ENCODE measurements at places on chromosomes 3 and 15.

- DNase-seq = no peak
These were observed 78.4 kb upstream of the OSTN start for GRCh38 chr3:191120447-191121298.

DNA sequence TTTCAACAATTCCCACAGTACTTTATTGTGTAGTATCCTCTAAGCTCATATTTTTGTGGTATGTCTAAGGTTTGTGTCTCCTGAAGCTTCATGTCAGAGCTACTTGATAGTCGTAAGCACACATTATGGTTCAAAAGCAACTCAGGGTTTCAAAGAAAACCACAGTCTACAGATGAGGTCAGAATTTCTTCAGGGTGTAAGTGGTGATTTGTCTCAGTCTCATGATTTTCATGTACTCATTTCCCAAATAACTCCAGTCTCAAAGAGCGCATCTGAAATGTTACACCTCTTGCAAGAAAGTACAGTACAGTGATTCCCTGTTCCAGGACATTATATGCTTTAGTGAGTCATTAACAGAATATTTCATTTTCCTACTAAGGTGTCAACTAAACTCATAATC lies 47.5 kb upstream of the SSR3 start:
- DNase-seq = no peak

DNA sequence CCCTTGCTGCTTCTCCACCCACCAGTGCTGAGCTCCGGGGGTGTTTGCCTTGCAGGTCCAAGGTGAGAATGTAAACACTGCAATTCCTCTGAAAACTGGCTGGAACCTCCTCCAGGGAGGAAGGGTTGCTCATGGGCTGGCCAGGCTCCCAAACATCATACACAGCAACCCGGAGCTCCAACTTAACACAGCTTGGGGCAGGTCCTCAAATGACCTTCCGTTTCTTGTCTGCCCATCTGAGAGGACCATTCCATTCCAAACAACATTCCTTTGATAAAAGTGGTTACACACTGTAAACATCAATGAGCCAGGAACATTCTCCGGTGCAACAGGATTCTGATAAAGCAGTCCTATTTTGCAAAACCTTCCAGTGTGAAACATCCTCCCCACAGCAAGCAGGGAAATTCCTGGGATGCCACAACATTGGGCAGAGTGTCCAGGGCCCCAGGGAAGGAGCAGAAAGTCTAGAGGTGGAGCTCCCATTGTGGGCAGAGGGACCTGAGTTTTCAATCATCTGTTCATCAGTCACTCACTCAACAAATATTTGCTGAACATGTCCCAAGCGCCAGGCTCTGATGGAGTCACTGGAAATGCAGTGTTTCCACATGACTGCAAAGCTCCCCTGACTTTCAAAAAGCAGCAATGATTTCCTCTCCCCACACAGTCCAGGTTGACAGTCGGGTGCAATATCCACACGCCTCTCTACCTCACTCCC lies 7.3 kb upstream of the HEG1 start:
- DNase-seq = no peak

- no peak for DNase-seq
These were observed 154.3 kb downstream of the GOLIM4 start for GRCh38 chr3:167941234-167941995.

- DNase-seq = no peak
These were observed 59.0 kb downstream of the PRKAR2A start for GRCh38 chr3:48788544-48789162.

GRCh38 chr3:195929452-195929851 lies 21.1 kb upstream of the TNK2 start:
- DNase-seq = no peak

GRCh38 chr3:4310971-4311370 lies 7.8 kb downstream of the SETMAR start:
- no peak for DNase-seq

- DNase-seq = no peak
These were observed 75.8 kb downstream of the AAGAB start for GRCh38 chr15:67178569-67179210.

DNA sequence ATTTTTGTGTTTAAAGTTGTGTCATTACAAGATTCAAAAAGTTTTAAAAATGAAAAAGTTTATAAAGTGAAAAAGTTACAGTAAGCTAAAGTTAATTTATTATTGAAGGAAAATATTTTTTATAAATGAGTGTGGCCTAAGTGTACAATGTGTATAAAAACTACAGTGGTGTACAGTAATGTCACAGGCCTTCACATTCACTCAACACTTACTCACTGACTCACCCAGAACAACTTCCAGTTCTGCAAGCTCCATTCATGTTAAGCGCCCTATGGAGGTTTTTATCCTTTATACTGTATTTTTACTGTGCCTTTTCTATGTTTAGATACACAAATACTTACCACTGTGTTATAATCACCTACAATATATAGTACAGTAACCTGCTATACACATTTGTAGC lies 76.3 kb downstream of the DTWD1 start:
- no peak for DNase-seq

GRCh38 chr15:78931439-78932257 lies 13.2 kb downstream of the CTSH start:
- no peak for DNase-seq

DNA sequence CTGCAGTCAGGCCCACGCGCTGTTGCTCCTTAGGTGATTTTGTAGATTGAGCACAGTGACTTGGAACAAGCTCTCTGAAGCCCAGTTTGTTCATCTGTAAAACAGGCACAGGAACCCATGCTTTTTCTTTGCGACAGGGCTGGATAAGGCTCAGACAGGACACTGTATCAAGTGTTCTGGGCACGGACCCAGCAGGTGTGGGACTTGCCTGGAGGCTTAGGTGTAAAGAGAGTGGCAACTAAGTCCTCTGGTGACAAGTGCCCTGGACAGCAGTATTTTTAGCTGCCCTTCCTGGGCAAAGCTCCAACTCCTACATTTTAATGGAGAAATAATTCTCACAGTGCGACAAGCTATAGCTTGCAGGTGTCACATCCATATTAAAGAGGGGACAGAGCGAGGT lies 32.2 kb downstream of the CD276 start:
- DNase-seq = no peak

- DNase-seq = no peak
These were observed 12.1 kb downstream of the NR2F2 start for GRCh38 chr15:96342406-96343112.

DNA sequence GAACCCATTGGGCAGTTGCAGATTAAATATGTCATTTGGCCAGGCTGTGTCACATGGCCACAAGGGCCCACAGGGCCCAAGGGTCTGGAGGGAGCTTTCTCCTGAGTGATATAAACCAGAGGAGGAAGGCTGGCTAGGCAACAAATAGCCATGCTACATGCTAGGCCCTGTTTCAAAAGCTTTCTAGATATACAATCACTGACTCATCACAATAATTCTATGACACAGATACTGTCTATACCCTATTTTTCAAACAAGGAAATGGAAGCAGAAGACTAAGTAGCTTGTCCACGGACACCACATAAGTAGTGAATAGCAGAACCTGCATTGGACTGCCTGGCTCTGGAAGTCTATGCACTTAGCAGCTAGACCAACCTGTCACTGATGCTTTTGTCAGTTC lies 625.4 kb downstream of the NTRK3 start:
- DNase-seq = no peak

GRCh38 chr15:83999396-84000135 lies 236.0 kb upstream of the GOLGA6L4 start:
- no peak for DNase-seq

DNA sequence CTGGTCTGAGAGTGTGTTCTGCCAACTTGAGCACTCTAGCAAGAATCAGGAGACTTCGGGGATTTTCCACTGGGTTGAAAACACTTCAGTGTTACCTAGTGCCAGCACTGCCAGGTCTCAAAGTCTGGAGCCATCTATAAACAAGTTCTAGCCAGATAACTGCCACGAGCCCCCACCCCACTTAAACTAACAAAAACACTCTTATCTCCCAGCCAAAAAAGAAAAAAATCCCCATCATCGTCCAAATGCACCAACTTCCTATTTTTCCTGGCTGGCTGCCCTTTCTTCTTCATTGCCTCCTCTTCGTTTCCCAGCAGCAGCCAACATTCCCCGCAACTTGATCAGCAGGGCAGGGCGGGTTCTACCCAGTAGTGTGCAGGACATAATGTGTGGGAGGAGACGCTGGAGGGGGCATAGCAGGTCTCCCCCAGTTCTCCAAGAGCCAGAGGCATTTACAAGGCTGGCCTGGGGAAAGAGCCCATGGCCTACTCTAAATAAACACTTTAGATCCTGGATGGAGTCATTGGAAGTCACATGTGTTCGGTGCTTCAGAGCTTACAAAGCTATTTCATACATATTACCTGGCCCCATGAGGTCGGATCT lies 29.5 kb downstream of the C2CD4B start:
- DNase-seq = no peak

DNA sequence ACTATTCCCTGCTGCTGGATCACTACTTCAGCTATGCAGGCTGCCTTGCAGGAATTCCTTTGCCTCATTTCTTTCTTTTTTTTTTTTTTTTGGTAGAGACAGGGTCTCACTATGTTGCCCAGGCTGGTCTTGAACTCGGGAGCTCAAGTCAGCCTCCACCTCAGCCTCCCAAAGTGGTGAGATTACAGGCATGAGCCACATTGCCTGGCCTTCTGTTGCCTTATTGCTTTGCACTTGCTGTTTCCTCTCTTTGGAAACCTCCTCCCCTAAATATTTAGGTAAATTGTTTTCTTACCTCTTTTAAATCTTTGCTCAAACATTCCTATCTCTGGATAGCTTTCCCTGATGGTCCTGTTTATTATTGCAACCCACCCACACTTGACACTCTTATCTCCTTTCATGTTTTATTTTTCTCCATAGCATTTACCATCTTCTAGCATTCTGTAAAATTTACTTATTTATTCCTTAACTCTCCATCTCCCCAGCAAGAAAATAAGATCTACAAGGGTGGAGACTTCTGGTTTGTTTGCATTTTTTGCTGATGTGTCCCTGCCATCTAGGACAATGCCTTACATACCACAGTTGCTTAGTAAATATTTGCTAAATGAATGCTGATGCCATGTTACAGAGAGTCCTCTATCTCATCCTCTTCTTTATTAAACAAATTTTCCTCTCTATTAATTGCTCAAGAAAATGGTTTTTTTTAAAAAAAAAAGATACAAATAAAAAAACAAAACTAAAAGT lies 134.8 kb downstream of the P2RY1 start:
- DNase-seq = no peak

DNA sequence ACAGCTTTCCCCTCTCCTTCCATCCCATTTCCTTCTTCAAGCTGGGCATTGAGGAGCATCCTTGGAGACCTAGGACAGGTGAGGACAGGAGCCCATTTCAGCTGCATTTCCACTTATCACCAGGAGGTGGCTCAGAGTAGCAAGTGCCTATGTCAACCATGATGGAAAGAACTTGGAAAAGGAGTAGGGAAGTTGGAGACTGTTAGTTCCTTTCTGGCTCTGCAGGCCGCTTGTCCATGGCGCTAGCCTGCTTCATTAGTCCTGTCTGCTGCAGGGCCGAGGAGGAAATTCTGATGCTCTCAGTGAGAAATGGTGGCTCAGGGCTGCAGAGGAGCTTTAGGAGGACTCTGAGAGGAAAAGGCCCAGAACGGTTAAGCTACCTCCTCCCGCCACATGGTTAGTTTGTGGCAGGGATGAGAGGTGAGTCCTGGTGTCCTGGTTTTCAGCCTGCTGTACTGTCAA lies 7.0 kb upstream of the CD276 start:
- DNase-seq = peak; percentile 24

DNA sequence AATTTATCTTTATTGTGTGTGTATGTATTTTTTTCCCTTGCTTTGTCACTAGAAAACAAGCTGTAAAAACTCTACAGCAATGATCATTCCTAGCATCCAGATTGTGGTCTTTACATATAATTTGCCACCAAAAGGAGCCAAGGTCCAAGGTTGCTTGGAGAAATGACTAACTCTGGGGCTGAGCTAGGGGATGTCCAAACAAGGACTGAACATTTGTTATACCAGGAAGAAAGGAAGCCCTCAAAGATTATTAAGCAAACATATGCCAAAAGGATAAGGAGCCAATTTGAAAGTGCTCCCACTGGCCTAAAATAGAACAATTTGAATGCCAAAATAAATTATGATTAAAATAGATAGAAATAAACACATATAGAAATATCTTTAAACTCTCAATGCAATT lies 293.3 kb downstream of the ZIC1 start:
- no peak for DNase-seq

- no peak for DNase-seq
These were observed 4.4 kb upstream of the CLDN11 start for GRCh38 chr3:170414202-170414663.

GRCh38 chr3:126103121-126104027 lies 19.4 kb upstream of the SLC41A3 start:
- no peak for DNase-seq

DNA sequence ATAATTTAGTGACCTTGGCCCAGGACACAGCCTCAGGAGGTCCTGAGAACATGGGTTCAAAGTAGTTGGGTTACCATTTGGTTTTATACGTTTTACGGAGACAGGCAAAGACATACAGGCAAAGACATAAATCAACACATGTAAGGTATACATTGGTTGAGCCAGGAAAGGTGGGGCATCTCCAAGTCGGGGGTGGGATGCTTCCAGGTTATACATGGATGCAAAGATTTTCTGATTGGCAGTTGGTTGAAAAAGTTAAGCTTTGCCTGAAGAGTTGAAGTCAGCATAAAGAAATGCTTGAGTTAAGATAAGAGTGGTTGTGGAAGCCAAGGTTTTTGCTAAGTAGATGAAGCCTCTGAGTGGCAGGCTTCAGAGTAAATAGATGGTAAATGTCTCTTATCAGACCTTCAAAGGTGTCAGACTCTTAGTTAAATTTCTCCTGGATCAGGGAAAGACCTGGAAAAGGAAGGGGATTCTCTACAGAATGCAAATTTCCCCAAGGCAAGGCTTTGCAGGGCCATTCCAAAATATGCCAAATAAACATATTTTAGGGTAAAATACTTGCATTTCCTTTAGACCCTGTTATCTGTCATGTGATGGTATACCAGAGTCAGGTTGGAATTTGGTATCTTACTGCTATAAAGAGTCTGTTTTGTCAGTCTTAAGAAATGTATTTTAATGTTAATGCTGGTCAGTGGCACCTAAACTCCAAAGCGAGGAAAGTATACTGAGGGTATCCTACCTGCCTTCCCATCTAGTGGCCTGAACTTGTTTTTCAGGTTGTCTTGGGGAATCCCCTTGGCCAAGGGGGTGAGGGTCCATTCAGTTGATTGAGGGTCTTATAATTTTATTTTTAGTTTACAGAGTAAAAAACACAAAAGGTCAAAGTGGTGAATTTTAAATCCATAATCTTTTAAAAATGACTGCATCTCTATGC lies 8.2 kb upstream of the PDHB start:
- no peak for DNase-seq

DNA sequence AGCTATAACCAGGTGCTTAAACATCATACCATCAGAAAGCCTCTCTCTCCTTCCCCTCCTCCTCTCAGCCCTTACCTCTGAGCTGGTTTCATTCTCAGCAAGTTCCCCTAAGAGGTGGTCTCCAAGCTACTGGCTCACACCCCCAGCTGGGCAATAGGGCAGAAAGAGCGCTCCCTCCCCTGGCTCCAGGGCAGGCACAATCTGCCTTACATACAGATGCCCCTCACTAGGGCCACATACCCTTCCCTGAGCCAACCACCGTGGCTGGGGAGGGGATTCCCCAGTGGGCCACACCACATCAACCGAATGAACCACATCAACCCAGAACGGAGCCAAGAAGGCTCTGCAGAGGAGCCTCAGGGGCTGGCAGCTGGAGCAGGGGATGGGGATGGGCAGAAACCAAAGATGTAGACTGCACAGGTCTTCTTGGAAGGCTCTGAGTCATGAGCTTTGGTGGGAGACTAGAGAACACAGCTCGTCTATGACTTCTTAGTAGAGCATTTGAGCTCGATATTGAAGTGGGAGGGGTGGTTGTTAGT lies 4.6 kb upstream of the FBLN2 start:
- DNase-seq = no peak

GRCh38 chr3:170222647-170223541 lies 670 bp downstream of the PRKCI start:
- DNase-seq = no peak

GRCh38 chr3:106707347-106707746 lies 669.9 kb upstream of the CCDC54 start:
- no peak for DNase-seq

Data from stimulated activated CD4-positive, alpha-beta T cell treated with anti-CD3 and anti-CD28 coated beads, TNF-alpha, amount 100 ng/mL, for 4 hours (primary cell).